ENCODE measurements at places on chromosomes 2 and 18.

DNA sequence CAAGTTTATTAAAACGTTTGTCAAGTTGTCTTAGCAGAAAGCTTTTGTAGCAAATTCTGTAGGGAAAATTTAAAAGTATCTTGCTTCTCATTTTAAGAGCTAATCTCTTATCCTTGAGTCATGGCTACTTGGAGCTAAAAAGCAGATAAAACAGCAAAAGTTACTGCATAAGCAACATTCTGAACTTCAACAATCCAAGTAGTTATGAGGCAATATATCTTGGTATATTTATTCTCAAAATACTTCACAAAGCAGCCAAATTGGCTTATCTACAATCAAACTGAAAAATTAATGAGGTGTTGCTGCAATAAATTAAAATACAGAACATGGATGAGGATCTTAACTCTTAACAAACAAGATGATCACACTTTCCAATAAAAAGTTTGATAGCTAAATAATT lies 306.5 kb downstream of the PIEZO2 start:
- no peak for DNase-seq

- no peak for DNase-seq
Observed at GRCh38 chr2:32847734-32848133, 99.0 kb upstream of the LTBP1 start.

DNA sequence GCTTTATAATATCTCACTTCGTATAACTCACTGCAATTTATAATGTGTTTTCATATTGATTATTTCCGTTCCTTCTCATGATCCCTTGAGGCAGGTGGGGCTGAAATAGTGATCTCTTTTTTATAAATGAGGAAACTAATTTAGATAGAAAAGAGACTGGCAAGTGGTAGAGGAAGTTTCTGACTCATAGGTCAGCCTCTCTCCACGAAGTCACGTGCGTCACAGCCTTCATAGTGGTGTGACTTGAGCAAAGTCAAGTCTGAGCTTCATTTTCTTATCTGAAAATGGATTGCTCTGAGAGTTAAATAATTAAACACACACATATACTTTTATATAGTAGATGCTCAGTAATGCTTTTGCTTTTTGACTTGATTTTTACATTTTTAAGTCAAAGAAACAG lies 19.9 kb downstream of the ABCG5 start:
- no peak for DNase-seq

- DNase-seq, result no peak
Observed at GRCh38 chr2:105324101-105324500, 5.4 kb downstream of the TGFBRAP1 start.

DNA sequence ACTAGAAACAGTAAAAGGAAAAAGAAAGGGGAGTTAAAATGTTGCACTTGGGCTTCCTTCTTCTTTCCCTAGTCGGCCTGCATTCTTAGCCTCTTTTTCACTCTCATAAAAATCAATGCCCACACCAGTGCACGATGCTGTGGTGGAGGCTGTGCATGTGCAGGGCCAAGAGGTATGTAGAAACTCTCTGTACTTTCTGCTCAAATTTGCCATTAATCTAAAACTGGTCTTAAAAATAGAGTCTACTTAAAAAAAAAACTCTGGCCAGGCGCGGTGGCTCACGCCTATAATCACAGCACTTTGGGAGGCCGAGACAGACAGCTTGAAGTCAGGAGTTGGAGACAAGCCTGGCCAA lies 11.1 kb downstream of the TRAPPC8 start:
- no peak for DNase-seq

GRCh38 chr18:63578357-63578958 lies 8.7 kb upstream of the SERPINB13 start:
- DNase-seq, result peak; percentile 4

- no peak for DNase-seq
Observed at GRCh38 chr18:74128159-74128558, 19.5 kb downstream of the FBXO15 start.

DNA sequence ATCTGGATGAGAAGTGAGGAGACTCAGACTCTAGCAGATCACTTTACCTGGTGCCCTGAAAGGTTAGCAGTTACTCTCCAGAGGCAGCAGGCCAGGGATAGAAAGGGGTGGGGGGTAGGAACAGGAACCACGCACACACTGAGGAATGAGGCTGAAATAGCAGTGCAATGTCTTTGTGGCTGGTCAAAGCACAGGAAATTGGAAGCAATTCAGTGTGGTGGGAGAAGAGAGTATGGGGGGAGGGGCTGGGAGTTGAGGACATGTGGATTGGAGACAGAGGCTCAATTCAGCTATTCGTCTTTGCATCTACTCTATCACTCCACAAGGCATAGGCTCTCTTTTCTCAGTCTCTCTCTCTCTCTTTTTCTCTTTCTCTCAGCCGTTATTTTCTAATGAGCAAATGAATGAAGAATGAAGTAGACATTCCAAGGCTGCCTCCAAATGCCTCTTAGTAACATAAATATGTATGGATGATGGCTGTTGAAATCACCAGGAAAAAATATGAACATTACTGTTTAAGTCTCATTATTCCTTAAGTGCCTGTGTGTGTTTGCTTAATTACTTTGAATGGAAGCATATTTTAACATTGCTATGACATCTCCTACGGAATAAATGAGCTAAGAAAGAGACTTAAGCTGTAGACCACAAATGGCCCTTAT lies 979.4 kb downstream of the TSN start:
- no peak for DNase-seq

- no peak for DNase-seq
Observed at GRCh38 chr18:48310353-48310752, 98.8 kb downstream of the ZBTB7C start.

DNA sequence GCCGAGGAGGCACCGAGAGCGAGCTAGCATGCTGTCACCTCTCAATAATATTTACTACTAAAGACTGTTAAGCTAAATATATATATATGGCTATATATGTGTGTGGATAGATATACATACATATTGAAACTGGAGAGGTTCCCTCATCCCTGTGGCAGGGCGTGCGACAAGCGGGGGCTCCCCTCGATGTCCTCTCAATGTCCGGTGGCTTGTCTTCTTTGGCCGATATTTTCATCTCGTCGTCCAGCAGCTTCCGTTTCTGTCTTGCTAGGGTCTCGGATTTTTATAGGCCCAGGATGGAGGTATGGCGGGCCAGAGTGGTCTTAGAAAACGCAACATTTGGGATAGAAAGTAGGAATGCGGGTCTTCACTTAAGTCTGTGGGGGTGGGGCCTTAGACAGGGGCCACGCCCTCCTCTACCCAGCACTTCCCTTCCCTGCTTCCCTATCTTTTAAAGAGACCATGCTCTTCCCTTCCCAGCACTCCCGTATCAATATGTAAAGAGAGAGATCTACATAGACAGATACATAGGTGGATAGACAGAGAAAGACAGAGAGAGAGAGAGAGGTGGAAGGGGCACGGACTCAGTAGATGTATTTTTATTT lies 866.8 kb downstream of the DSC3 start:
- DNase-seq, result no peak

GRCh38 chr2:67797801-67798540 lies 264.8 kb downstream of the C1D start:
- DNase-seq, result no peak

DNA sequence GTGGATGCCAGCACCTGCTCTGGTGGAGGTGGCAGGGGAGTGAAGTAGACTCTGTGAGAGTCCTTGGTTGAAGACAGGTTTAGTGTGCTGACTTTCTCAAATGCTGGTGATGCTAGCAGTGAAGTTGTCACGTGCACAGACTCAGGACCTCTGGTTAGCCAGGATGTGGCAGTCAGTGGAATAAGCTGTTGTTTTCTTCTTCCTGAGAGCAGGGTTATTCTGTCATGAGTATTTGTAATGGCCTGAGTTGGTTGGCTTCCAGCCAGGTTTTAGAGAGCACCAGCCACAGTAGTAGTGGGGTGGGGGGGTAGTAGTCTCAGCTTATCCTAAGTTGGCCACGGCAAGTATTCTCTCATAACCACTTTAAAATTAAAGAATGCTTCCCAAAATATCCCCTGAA lies 238.5 kb upstream of the FBXO11 start:
- DNase-seq, result no peak

- DNase-seq, result no peak
Observed at GRCh38 chr2:113000436-113000835, 4.8 kb upstream of the IL36A start.

DNA sequence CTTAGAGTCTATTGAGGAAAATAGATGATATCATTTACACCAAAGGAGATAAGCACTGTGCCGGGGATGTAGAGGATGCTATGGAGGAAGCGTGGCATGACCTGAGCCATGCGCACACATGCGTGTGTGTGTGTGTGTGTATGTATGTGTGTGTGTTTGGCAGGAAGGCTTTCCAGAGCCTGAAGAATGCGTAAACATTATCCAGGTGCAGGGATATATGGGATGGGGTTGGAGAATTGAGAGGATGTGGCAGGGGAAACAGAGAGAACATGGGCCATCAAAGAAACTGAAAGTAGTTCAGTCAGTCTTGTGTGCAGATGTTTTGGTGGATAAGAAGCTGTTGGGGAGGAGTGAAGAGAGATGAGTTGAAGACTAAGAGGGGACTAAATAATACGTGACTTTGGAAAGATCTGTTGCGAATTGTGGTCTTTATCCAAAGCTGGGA lies 9.3 kb upstream of the STAT1 start:
- DNase-seq, result no peak

- DNase-seq, result no peak
Observed at GRCh38 chr2:168060986-168061750, 186.2 kb downstream of the STK39 start.

DNA sequence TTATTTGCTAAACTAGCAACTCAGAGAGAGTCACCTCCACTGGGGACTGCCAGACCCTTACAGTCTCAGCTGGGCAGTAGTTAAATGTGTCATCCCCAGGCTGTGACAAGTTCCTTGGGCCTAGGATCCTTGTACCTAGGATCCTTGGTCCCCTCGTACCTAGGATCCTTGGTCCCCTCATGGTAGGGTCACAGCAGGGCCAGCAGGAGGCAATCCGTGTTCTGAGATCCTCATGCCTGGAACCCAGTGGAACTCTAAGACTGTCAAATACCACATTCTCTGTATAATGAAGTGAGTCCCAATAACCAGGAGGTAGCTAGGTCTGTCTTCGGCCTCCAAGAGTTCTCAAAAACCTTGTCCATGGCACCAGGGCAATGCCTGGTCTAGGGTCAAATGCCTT lies 60.8 kb downstream of the LYPD6B start:
- no peak for DNase-seq

DNA sequence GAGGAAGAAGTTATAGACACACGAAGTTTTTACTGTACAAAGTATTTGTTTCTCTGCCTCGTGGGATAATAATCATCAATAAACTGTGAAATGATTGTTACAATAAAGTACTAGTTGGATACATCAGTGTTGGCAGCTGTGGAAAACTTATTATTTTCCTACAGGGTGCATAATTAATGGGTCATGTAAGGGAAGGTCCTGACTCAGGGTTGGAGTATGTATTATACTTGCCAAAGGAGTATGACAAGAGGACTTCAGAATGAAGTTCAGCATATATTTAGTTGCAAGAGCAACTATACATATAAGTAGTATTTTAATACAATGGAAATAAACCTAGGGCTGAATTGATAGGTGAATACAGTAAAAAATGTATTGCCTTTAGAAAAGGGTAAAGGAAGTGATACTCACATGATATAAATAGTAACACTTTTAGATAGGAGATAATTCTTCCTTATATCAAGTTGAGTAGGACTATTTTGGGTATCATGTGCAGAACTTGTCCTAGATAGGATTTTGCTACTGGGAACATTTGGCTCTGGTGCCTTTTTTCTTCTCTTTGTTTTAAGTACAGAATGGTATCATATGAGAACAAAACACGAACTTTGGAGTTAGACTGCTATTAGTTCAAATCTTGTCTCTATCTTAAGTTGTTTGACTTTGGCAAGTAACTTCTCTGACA lies 79.1 kb downstream of the PLCL1 start:
- DNase-seq, result no peak

Data from G401 (cell line).